ENCODE measurements at places on chromosomes 4 and X.

DNA sequence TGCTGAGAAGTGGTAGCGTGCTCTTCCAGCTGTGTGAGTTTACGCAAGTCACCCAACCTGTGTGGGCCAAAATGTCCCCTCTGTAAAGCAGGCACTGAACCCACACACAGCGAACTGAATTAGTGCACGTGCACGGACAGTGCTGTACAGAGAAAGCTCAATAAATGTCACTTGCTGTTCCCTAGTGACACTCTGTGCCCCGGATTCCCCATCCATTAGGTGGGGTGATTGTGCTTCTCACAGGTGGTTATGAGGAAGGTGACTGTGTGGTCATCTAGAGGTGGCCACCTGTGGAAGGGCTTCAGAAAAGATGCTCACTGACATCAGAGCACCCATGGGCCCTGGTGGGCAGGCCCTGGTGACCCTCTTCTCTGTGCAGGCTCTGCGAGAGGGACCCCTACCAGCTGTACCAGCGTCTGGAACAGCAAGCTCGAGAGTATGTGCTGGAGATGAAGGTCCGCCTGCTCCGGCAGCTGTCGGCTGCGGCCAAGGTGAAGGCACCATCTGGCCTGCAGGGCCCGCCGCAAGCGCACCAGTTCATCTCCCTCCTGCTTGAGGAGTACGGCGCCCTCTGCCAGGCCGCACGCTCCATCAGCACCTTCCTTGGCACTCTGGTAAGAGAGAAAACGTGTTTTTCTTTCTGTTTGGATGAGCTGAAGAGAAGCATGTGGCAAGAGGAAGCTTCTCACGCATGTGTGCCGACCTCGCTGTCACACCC lies 94.3 kb downstream of the FAM193A start:
- no peak for DNase-seq

DNA sequence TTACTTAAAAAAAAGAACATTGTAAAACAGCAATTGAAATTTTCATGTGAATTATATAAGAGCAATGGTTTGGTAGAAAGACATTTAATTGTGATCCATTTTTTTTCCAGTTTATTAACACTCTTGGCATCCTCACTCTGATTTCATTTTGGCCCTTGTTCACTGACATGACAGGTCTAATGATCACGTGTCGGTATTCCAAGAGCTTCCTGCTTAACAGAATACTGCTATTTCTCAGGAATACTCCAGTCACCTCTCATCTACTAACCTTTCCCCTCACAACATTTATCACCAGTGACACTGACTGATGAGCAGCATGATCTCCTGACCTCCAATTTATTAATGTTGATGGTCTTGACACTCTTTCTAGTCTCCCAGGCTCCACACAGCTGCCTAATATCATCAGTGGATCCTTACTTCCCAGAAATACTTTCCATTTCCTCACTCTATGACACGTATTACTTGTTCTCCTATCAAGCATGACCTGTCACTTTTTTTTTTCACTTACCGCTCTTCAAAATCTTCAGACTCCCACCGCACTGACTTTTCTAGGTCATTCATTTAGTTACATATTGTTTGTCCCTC lies 847.8 kb upstream of the SLIT2 start:
- no peak for DNase-seq

- no peak for DNase-seq
Observed at GRCh38 chr4:42985976-42986375, 93.5 kb downstream of the GRXCR1 start.

DNA sequence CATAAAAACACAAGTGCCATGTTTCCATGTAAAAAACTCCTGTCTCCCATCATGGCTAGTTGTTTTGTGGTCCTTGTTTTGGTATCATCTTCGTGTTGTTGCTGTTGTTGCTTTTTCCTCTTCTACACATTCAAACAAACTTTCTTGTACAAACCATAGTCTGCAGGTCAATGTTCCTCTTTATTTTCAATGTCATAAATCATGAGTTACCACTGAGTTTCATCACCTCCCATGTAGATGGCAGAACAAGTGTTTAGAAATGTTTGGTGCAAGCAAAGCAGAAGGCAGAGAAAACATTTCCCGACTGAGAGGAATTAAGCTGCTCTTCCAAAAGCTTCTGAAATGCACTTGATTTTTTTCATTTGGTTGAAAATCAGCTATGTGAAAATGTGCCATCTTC lies 166.0 kb downstream of the ANTXR2 start:
- DNase-seq: no peak

GRCh38 chrX:109886122-109886761 lies 116.7 kb upstream of the TMEM164 start:
- no peak for DNase-seq

- DNase-seq: peak; percentile 39
Observed at GRCh38 chr4:74228691-74229640, 71.0 kb downstream of the MTHFD2L start.

DNA sequence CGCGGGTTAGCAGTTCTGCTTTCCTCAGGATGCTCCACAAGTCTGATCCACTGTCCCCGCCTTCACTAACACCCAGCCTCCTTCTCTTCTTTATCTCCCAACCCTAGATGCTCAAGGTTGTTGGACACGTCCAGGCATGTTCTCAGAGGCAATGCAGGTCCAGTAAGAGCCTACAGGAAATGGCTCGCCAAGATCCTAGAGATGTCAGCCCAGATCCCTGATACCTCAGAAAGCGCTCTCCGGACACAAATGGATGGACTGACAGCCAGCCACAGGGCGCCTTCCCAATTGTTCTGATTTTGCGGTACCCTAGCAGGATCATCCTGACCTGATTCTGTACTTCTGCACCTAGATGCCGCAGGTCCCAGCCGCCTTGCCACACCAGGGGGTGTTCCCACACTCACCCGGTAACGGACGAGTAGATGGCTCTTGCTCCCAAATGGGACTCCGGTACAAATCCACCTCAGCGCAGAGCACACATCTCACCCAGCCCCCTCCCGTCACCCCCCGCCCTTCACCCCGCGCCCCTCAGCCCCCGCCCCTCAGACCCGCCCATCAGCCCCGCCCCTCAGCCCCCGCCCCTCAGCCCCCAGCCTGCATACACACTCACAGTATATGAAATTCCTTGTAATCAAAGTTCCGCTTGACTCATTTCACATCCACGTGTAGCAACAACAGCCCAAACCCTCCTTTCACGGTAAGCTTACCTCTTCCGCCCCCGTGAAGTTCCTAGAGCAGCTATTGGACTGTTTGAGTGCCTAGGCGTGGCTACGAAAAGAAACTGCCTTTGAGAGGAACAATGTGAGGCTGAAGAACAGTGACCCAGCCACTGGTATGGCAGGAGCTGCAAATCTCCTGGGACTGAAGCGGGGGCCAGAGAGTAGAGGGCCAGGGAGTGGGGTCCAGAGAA lies at the start of gene EDA2R:
TSS of gene EDA2R (minus strand) at position 488 of the 910 bp plus-strand sequence. CDS start 23,058 bp downstream, outside the sequence.
- DNase-seq: no peak

GRCh38 chr4:158250321-158250720 lies 40.0 kb downstream of the TMEM144 start:
- no peak for DNase-seq

DNA sequence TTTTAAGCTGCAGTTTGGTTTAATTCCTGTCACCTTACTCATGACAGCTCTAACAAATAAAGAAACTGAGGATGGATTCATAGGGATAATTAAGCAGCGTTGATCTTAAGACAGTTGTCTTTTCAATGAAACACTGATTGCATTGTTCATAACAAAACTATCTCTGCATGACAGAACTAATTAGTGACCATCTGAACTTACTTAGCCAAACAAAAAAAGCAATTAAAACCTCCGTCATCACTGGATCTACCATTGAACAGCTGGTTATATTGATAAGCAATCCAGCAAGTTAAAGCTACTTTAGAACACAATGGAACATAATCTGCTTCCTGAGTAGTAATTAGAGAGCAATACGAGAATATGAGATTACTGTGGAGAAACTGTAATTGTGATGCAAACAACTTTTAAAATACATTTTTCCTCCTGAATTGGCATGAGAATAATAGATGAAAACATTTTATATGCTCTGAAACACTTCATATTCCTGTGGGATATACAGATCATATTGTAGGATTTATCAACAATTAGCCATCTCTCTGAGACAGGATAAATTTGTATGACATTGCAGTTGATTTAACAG lies 2576.8 kb downstream of the PCDH7 start:
- no peak for DNase-seq

- no peak for DNase-seq
Observed at GRCh38 chrX:23825675-23826074, 42.7 kb downstream of the SAT1 start.

GRCh38 chrX:119071381-119071780 lies 1.4 kb upstream of the CT47C1 start:
- DNase-seq: no peak

- DNase-seq: no peak
Observed at GRCh38 chrX:42399632-42400024, 378.3 kb downstream of the PPP1R2C start.

DNA sequence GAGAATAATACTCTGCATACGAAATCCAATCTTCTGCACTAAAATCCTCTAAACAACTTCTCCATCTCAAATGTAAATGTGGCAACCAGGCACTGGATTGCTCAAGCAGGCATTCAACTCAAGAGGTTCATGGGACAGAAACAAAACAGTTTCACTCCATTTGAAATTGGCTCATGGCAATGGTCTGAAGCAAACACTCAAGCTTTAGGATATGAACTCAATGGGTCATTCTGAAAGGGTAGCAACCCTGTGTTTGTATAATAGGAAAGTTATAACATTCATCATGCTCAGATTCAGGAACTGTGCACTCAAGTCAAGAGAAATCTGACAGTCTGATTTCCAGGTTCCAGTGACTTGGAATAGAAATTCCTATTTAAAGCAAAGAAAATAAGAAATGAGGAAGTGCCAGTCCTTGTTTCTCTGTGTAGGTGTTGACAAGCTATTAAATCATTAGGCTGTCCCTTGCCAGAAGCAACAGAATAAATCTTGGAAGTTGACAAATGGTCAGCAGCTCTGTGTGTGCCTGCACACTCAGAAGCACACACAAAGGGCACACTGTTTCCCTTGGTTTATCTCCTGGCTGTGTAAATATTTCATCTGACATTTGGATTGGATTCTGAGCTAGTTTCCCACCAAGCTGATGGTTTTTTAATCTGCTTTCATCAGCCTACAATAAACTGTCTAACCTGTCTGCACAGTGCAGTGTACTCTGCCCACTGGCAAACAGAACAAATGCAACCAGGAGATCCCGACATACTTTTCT lies 75.9 kb upstream of the CITED1 start:
- no peak for DNase-seq

- DNase-seq: no peak
Observed at GRCh38 chr4:172155838-172156345, 342.7 kb downstream of the GALNTL6 start.

DNA sequence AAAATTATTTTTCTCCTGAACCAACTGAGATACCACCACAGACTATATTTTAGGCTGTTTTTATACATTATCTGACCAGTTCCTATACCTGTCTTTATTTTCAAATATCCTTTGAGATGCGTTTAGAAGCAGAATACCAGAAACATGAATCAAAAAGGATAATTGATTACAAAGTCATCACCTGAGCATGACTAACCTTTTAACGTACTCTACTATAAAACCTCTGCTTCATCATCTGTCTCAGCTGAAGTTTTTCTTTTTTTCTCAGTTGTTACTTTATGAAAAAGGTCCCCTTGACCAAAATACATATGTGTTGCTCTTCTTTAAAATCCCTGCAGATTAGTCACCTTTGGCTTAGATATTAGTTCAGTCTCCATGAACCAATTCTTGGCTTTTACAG lies 109.8 kb downstream of the AMMECR1 start:
- DNase-seq: no peak

- DNase-seq: no peak
Observed at GRCh38 chrX:105882581-105883275, 60.4 kb downstream of the NRK start.

- DNase-seq: no peak
Observed at GRCh38 chrX:119389214-119389613, 9.9 kb upstream of the SLC25A43 start.

Data from activated naive CD8-positive, alpha-beta T cell treated with anti-CD3 and anti-CD28 coated beads, Interleukin-2, amount 50 U/mL, for 16 hours (primary cell).